Stimulated activated CD8-positive, alpha-beta memory T cell treated with anti-CD3 and anti-CD28 coated beads, Interleukin-7, amount 100 ng/mL, for 4 hours (primary cell): ENCODE measurements at places on chromosomes 2 and 18.

GRCh38 chr2:115610888-115611287 lies 1168.4 kb downstream of the DPP10 start:
- no peak for DNase-seq

GRCh38 chr2:179729966-179730365 lies 131.4 kb downstream of the ZNF385B start:
- DNase-seq, result no peak

GRCh38 chr2:192230889-192231453 lies 36.2 kb upstream of the TMEFF2 start:
- DNase-seq, result no peak

GRCh38 chr2:175445281-175445680 lies 263.8 kb upstream of the ATP5MC3 start:
- DNase-seq, result no peak

DNA sequence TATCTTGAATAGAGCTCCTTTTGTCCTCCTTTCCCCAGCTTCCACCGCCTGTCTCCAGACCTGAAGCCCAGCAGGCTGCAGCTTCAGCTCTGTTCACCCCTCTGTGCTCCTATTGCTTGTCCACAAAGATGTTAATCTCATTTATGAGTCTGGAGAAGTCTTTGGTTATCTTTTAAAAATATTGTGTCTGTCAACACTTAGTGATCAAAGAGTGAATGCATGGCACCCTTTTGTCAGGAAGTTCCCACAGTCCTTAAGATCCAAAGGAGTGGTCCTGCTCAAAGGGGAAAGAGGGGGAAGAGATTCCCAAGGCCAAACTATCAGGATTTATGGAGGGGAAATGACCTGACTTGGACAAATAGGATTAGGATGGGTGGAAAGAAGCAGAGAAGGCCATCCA lies 118.9 kb downstream of the ACAA2 start:
- no peak for DNase-seq

GRCh38 chr2:34936089-34936488 lies 1337.0 kb upstream of the FAM98A start:
- DNase-seq, result no peak

DNA sequence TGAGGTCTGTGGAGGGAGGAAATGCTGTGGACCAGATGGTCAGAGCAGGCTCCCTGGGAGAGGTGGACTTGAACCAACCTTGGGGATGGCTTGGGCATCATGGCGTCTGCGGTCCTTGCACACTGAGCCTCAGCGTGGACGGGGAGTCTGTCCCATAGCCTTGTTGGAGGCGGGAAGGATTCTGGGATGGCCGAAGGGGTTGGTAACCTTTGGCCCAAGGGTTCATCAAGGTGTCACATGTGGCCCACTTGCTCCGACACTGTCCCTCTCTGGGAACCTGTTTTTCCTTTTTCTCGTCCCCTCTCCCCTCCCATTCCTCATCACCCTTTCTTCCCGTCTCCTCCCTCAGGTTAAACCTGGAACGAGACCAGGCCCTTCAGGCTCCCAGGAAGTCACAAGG lies 66.4 kb downstream of the MAPK4 start:
- no peak for DNase-seq

DNA sequence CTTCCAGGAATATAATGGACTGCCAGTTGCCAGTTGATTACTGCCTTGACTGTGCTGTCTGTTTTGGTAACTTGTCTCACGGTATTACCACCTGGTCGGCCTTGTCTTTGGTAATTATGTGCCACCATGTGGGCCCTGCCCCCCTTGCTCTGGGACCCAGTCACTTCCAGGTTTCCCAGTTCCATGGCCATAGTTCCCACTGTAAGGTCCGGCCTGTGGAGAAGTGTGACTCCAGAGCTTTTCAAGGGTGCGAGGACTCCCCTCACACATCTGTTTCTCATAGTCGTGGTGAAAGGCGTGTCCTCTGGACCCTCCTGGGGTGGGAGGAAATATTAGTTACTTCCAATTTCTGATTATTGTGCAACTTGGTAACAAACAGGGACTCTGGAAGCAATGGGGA lies 150.5 kb downstream of the SEPTIN10 start:
- no peak for DNase-seq

DNA sequence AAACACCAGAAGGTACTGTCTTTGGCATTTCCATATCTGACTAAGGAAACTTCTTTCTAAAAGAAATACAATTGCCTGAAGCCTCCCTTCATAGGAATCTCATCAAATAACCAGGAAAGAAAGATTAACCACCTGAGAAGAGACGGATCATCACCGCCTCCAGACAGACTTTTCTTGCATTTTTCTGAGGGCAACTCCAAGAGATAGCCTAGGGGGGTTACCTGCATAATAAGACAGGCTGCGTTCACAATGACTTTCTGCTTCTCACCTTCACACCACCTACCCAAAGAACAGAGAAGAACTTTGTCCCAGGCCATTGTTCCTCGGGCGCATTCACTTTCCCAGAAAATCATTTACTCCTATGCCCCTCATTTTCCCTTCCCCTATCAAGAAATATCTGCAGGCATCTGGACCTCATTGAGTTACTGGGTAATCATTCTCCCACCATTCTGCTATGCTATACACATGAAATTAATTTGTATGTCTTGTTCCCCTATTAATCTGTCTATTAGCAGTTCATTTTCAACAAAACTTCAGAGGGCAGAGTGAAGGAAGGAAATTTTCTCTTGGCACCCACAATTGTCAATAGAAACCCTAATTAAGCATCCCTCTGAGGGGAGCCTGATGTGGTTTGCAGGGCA lies 8.3 kb upstream of the POMC start:
- DNase-seq, result no peak

GRCh38 chr2:74573747-74574562 lies 19.4 kb downstream of the DOK1 start:
- no peak for DNase-seq

- DNase-seq, result no peak
Measured at GRCh38 chr2:109474319-109474825, 139.4 kb downstream of the SEPTIN10 start.

DNA sequence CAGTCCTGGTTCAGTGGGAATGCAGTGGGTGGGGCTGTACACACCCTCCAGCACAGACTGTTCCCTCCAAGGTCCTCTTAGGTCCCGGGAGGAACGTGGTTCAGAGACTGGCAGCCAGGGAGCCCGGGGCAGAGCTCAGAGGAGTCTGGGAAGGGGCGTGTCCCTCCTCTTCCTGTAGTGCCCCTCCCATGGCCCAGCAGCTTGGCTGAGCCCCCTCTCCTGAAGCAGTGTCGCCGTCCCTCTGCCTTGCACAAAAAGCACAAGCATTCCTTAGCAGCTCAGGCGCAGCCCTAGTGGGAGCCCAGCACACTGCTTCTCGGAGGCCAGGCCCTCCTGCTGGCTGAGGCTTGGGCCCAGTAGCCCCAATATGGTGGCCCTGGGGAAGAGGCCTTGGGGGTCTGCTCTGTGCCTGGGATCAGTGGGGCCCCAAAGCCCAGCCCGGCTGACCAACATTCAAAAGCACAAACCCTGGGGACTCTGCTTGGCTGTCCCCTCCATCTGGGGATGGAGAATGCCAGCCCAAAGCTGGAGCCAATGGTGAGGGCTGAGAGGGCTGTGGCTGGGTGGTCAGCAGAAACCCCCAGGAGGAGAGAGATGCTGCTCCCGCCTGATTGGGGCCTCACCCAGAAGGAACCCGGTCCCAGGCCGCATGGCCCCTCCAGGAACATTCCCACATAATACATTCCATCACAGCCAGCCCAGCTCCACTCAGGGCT lies 17.5 kb upstream of the FAHD2A start:
- no peak for DNase-seq

DNA sequence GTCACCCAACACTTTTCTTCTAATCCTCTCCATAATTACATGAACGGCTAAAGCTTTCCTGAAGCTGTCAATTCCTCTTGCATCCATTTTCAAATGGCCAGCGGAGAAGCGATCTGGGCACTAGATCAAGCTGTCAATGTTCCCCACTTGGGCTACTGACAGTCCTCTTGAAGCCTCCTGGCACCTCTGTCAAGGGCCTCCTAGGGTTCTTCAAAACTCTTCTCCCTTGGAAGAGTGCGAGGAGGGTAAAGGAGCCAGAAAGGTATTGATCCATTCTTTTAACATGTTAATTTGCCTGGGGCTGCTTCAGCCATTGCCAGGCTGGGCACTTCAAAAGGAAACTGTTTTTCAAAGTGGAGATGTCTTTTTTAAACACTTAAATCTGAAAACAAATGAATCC lies 19.8 kb downstream of the EPHA4 start:
- no peak for DNase-seq

- DNase-seq, result no peak
Measured at GRCh38 chr18:56115071-56116015, 523.0 kb downstream of the TXNL1 start.

DNA sequence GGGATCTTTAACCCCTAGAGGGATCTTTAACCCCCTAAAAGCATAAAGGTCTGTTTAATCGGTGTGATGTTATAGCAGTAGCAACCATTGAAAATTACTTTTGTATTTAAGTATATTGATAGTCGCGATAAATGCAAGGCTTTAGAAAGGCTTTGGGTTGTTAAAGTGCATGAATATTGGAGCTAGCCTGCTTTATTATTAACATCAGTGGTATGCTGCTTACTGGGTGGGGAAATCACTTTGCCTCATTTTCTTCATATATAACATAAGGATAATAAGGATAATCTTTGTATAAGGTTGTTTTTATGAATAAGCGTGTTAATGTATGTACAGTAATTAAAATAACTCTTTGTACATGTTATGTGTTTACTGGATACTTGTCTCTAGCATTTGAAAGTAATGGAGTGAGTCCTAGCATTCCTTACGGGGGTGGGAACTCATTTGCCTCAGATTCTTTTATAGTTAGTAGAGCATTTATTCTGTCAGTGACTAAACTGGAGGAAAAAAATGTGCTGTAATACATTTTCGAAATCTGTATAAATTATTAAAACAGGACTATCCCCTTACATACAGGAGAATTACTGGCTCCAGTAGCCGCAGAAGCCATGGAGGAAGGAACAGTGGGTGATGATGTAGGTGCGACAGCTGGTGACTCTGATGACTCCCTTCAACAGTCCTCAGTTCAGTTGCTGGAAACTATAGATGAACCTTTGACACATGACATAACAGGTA lies 122.2 kb downstream of the BIRC6 start:
- no peak for DNase-seq

DNA sequence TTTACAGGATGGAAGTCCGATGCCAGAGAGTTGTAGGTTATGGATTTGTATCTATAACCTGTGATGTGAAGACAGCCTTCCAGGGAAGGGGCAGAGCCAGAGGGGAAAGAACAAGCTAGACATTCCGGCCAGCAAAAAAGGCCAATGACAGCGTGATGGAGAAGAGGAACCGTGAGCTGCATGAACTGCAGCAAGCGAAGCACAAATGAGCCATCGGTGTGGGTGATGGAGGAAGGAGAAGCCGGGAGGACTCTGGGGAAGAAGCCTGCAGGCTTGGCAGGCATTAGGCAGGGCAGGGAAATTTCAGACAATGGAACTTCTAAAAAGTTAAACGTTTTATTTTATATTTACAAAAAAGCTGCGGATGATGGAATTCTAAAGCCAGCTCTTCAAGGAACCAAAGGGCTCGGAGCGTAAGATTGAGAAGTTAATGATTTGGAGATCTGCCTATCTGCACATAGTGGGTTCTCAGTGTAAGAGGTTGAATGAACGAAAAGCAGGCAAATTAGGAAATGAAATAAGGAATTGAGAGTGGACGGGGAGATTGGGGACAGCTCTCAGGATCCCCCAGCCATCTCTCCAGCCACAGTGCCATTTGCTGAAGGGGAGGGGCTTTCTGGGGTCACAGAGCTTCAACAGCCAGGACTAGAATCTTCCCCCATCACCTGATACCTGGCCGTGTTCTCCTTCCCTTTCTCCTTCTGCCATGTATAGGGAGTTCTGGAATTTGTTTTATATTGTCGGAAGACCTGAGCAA lies 28.4 kb downstream of the NGEF start:
- no peak for DNase-seq

DNA sequence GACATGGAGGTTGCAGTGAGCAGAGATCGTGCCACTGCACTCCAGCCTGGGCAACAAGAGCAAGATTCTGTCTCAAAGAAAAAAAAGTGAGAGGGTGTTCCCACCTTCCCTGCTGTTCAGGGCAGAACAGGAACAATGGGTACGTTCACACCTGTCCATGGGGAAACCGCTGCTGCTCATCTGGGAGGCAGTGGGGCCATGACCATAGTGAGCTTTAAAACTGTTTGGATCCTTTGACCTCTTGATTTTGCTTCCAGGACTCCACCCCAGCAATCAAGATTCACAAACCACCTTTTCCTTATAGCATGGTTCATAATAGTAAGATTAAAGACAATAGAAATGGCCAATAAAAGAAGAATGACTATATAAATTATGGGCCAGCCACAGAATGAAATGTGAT lies 209.2 kb downstream of the ARL4C start:
- DNase-seq, result no peak

DNA sequence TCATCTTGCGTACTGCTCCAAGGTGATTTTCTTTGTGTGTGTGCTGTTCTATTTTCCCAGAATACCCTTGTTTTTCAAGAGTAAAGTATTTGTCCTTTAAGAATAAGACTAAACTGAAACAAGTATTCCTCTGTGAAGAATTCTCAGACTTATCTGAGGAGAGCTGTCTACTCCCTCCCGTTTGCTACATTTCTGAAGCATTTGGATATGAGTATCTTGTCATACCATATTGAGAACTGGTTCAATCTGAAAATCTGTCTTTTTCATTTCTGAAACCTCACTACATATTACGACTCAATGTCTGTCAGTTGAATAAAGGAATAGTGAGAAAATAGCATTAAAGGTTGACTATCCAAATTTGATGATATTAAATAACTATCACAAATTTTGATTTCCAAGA lies 159.4 kb downstream of the PMAIP1 start:
- DNase-seq, result no peak

- no peak for DNase-seq
Measured at GRCh38 chr2:222280795-222281194, 18.0 kb downstream of the PAX3 start.

- no peak for DNase-seq
Measured at GRCh38 chr2:4180631-4181030, 477.3 kb downstream of the DCDC2C start.

- no peak for DNase-seq
Measured at GRCh38 chr2:58762176-58762781, 521.2 kb upstream of the FANCL start.

DNA sequence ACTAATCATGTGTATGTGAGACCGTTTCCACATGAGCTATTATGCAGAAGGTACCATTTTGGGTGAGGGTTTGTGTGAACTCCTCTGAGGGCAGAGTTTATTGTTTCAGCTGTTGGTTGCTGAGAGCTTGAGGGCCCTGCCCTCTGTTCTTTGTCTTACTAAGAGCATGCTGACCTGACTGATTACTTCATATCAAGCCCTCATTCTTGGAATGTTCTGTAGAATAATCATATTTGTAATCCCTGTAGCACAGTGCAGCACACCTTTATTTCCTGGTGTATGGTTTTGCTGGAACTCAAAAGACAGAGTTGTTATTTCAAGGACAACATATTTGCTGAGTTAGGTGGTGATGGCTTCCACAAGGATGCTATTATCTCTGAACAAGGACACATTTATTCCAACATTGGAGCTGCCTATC lies 118.5 kb downstream of the GALNT3 start:
- no peak for DNase-seq

DNA sequence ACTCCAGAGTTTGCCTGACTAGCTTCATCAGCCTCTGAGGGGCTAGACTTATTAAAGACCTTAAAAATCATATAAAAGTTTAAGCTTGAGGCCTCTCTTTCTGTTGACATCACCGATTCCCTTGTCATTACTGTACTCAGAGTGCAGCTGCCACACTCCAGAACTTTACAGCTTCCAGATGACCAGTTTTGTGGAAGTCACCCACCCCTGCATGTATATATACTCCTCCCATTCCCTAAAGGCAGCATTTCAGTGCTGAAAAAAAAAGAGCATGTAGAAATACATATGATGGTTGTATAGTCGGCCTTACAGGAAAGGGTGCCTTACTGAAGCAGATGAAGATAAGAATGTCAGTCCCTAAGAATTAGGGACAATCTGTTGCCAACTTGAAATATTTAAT lies 117.3 kb downstream of the FEZ2 start:
- DNase-seq, result no peak
